A549 treated with dexamethasone at 1 μM for 4 hours (cell line): ENCODE measurements at places on chromosomes 2 and 18. TPM values are rescaled to one million over a fixed set of nuclear protein-coding genes. Genes with fewer than 3 reads are reported as not detected.

KIF1A gene
- 0.66 to 0.84 TPM (median 0.73 TPM) in 5 replicates for total RNA-seq

ZCCHC2 gene
- 7.5 to 13.3 TPM (median 11.3 TPM) in 5 replicates for total RNA-seq

MFSD6 gene
- 27.5 to 41.6 TPM (median 36.2 TPM) in 5 replicates for total RNA-seq

IL36B gene
- 0.09 to 0.28 TPM (median 0.13 TPM) in 3 of 5 replicates, not detected in the others for total RNA-seq

GRP gene
- total RNA-seq, result not detected in 5 replicates

NT5DC4 gene
- 0.05 TPM in 1 of 5 replicates, not detected in the others for total RNA-seq

SGO2 gene
- total RNA-seq, result 11.1 to 16.8 TPM (median 14.6 TPM) in 5 replicates

SNORC gene
- 4.2 to 8.2 TPM (median 6.8 TPM) in 5 replicates for total RNA-seq

EVA1A gene
- 7.0 to 10.9 TPM (median 8.7 TPM) in 5 replicates for total RNA-seq

LBX2 gene
- 2.7 to 3.7 TPM (median 3.0 TPM) in 5 replicates for total RNA-seq

TCF23 gene
- total RNA-seq, result not detected in 5 replicates

DYNAP gene
- total RNA-seq, result not detected in 5 replicates

ZBTB7C gene
- total RNA-seq, result 0.16 to 0.53 TPM (median 0.19 TPM) in 5 replicates

CCDC85A gene
- 0.25 to 0.39 TPM (median 0.34 TPM) in 5 replicates for total RNA-seq

FBXO48 gene
- 0.43 to 0.64 TPM (median 0.53 TPM) in 5 replicates for total RNA-seq

PDK1 gene
- total RNA-seq, result 2.4 to 5.1 TPM (median 3.9 TPM) in 5 replicates

ADAM23 gene
- total RNA-seq, result 9.5 to 10.7 TPM (median 9.8 TPM) in 5 replicates

SATB2 gene
- 2.1 to 4.3 TPM (median 3.4 TPM) in 5 replicates for total RNA-seq

MYL12A gene
- total RNA-seq, result 312 to 391 TPM (median 333 TPM) in 5 replicates

INHA gene
- total RNA-seq, result 0.35 to 0.47 TPM (median 0.38 TPM) in 5 replicates

ADCYAP1 gene
- not detected in 5 replicates for total RNA-seq

DCC gene
- total RNA-seq, result not detected in 5 replicates

ASB18 gene
- total RNA-seq, result not detected in 5 replicates

FAP gene
- total RNA-seq, result 0.08 TPM in 1 of 5 replicates, not detected in the others

TUBB8B gene
- total RNA-seq, result 0.12 TPM in 1 of 5 replicates, not detected in the others

PLA2R1 gene
- total RNA-seq, result 1.7 to 2.7 TPM (median 2.2 TPM) in 5 replicates
